Left forelimb (tissue), 1 donor: ENCODE measurements at places on chromosomes 5 and 9.

DNA sequence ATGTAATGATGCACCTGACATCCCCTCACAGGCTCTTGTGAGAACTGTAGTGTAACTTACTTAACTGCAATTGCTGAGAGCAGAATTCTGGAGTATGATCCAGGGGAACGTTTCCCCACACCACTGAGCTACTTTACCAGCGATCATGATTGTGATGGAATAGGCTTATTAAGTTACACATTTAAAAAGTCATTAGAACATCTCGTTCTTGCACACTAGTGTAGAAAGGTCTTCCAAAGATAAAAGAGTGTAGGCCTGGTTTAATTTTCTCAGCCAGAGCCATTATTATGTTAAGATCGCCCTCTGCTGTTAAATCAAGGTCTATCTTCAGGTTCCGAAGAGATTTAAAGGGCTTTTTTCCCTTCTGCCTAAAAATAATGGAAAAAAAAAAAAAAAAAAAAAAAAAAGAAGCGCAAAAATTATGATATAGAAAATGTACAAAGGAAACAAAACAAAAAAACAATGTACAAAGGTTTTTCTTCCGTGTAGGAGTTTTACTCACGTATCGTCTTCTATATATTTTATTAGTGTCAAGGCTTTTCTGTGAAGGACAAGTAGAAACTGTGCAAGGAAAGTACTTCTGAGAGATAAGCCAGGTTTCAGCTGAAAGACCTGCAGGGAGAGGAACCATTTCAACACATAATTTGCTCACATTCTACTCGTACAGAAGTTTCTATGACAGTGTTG lies 18.6 kb upstream of the MOB3B start:
- DNase-seq: no peak

- DNase-seq: no peak
Observed at GRCh38 chr5:154501566-154501965, 23.5 kb upstream of the HAND1 start.

DNA sequence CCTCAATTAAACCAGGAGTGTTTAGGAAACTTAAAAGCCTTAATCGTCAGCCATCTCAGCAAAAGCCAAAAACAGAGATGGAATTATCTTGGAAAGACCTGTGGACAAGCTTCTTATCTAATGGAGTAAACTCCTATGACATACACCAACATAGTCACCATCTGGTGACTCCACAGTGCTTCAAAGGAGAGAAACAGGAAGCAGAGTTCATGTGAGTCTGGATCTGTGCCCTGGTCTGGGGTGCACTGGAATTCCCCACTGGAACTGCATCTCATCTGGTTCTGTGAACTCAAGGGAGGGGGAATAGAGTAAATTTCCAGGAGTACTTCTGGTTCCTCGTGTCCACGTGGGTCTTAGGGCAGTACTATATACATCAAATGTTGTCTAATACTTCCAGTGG lies 36.3 kb upstream of the KCNN2 start:
- DNase-seq: no peak

DNA sequence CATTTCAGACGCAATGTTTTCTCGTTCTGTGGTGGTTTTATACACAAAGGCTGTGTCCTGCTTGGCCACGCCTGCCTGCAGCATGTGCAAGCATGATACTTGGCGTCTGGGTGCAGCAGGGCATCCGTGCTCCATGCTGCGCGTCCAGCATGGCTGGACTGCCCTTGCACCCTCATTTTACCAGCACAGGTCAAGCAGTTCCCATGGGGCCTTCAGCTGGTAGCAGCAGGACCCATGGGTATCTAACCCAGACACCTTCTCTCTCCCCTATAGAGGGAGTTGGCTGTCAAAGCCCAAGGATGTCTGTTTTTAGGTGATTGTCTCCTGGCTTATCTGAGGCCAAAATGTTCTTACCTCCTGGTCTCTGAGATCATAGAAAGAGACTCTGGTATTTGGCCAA lies 158.3 kb upstream of the PITX1 start:
- DNase-seq: no peak

GRCh38 chr5:72372331-72372730 lies 52.2 kb downstream of the PTCD2 start:
- no peak for DNase-seq

DNA sequence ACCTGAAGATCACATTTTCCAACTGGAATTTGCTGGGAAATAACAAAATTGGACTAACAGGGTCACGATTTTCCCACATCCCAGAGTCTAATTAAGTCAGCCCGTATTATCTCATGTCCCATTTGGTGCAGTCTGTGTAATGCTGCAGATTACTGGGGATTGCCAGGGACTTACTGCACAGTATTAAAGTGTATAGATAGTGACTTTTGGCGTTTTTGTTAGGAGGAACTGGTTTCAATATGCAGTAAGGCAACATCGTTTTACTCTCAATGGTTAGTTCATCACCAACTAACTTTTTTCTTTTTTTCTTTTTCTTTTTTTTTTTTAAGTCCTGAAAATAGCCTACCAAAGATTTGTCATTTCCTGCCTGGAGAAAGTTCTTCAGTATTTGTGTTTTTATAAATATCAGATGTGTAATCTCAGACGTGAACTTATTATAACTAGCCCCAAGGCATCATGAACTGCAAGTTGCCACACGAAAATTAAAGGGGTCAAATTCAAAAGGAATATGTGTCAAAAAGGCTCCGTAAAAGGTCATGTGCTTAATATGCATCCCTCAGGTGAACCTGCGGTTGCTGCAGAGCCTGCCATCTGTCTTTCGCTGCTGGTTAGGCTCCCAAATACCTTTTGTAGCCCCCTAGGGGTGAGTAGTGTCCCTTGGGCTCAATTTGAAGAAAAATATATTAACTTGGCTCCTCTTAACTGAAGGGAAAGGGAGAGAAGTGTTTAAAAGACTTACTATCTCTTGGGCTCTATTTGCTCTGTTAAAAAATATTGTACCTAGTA lies 176.7 kb upstream of the ADAMTSL1 start:
- DNase-seq: no peak

DNA sequence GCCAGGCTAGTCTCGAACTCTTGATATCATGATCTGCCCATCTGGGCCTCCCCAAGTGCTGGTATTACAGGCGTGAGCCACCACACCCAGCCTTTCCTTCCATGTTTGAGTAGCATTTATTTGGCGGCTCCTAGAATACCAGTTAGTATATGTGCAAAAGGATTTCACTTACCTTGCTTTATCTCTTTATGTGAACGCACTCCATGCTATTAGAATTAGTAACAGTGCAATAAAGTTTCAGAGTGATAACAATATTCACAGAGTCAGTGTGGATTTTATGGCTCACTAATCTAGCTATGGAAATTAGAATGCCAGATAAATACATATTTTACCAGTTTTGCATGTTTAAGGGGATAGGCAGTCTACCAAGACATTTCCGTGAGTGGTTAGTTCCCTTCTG lies 74.4 kb upstream of the NIPBL start:
- no peak for DNase-seq

- no peak for DNase-seq
Observed at GRCh38 chr5:60248901-60249300, 355.4 kb upstream of the PDE4D start.

- no peak for DNase-seq
Observed at GRCh38 chr5:87946271-87946670, 322.4 kb downstream of the TMEM161B start.

DNA sequence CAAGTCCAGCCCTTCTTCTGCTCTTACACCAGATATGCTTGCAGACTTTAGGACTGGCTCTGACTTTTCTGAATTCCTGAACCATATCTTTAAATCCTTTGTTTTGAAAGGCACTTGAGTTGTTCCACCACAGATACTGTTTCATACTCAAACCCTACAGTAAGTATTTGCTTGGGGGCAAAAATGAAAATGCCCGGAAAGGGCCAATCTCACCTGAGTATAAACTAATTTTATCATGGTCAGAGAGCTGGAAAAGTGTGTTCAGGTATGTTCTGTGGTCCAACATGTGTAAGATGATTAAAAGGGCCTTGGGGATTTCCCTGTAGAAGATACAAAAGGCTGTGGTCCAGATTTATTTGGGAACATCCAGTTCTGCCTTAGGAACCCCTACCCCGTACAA lies 225.2 kb downstream of the MAN2A1 start:
- no peak for DNase-seq

DNA sequence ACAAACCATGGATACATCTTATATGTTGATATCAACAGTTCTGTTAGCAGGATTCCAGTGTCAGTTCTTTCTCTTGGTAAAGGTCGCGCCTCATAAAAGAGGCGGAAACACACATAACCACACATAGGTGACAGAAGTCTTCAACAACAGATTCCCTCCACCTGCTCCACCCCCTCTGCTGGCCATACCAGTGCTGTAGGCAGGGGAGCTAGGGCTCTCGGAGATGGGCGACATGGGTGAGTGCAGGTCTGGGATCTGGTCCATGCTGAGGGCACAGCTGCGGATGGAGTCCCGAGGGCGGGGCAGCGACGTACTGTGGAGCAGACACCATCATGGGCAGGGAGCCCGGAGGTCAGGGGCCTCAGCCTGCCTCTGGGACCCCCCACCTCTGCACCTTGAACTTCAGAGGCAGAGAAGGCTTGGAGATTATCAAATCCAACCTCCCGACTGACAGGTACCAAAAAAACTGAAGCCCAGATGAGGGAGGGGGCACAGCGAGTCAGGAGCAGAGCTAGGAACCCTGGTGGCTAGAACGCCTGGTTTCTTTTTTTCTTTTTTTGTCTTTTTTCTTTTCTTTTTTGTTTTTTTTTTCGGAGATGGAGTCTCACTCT lies 12.0 kb upstream of the TOR2A start:
- DNase-seq: no peak

GRCh38 chr9:93258818-93259489 lies 75.0 kb downstream of the WNK2 start:
- DNase-seq: peak; percentile 49

GRCh38 chr5:82259172-82259800 lies 18.9 kb downstream of the RPS23 start:
- DNase-seq: no peak

- no peak for DNase-seq
Observed at GRCh38 chr5:57410374-57411320, 72.0 kb downstream of the ACTBL2 start.

DNA sequence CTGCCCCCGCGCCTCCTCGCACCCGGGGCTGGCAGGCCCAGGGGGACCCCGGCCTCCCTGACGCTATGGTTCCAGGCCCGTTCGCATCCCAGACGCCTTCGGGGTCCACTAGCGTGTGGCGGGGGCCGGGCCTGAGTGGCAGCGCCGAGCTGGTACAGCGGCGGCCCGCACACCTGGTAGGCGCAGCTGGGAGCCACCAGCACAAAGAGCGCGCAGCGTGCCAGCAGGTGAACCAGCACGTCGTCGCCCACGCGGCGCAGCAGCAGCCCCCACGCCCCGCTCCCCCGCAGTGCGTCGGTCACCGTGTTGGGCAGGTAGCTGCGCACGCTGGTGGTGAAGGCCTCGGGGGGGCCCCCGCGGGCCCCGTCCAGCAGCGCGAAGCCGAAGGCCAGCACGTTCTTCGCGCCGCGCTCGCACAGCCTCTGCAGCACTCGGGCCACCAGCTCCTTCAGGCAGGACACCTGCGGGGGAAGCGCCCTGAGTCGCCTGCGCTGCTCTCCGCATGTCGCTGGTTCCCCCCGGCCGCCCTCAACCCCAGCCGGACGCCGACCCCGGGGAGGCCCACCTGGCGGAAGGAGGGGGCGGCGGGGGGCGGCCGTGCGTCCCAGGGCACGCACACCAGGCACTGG lies 548 bp downstream of the TERT start:
- DNase-seq: peak; percentile 37

GRCh38 chr5:32394981-32395380 lies 49.6 kb downstream of the ZFR start:
- no peak for DNase-seq

GRCh38 chr5:39440192-39440957 lies 15.6 kb upstream of the DAB2 start:
- DNase-seq: no peak

GRCh38 chr9:89544279-89544661 lies 46.4 kb upstream of the SEMA4D start:
- no peak for DNase-seq

GRCh38 chr5:91898019-91898418 lies 514.9 kb upstream of the ARRDC3 start:
- DNase-seq: no peak

DNA sequence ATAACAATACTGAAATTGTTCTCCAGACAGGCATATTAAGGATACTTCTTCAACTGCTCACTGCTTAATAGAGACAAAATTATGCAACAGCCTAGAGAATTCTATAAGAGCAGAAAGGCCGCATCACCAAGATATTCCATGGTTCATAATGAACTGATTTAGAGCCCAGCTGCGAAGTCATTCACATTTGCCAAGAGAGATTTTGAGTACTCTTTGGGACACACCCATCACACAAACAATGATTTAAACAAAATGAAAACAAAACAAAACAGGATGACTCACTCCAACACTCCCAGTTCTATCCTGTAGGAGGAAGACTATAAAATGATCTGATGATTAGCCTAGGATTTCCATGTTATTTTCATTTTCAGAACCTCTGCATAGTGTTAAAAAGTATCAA lies 145.7 kb upstream of the GNA14 start:
- DNase-seq: no peak

DNA sequence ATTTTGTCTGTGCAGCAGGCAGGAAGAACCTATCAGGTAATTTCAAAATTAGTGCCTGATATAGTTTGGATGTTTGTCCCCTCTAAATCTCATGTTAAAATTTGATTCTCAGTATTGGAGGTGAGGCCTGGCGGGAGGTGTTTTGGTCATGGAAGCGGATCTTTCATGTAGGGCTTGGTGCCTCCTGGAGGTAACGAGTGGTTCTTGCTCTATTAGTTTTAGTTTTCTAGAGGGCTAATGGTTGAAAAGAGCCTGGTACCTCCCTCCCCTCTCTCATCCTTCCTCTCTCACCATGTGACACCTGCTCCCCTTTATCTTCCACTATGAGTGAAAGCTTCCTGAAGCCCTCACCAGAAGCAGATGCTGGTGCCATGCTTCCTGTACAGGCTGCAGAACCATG lies 106.3 kb downstream of the DRD1 start:
- DNase-seq: no peak

- no peak for DNase-seq
Observed at GRCh38 chr5:128965011-128965637, at the start of gene SLC27A6. Gene SLC27A6 (plus strand): TSS chr5:128965488. CDS start chr5:128966138, 650 bp downstream.

DNA sequence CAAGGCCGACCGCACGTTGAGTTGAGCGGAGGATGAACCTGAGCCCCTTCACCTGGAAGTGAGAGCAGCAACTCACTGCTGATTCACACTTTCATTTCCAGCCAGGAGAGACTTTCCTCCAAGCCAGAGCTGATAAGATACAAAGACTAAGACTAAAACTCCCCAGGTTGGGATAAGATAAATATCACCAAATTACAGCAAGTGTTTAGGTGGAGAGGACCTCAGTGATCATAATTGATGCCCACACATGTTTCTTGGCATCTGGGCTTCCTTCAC lies 6.4 kb upstream of the NKD2 start:
- DNase-seq: no peak

DNA sequence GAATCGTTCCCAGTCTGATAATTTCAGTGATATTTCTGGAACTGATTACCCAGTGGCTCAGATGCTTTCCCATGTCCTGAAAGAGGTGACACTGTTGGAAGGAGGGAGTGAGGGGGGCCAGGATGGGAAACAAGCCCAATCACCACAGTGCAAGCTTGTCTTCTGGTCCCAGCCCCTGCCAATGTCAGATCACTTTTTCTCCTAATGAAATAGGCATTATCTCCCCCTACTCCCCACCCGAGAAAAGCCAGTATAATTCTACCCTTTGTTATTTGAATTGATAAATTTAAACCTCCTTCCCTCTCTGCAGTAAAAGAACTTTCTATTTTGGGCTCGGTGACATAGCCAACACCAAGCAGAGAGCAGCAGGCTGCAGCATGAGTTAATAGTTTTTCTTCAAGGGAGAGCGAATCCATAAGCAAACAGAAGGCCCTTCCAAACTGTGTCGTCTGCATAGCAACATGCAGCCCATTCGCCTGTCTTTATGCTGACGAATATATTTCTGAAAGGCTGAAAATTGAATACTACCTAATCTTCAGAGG lies 14.6 kb upstream of the PPP2CA start:
- no peak for DNase-seq

- no peak for DNase-seq
Observed at GRCh38 chr5:96616801-96617200, 45.4 kb upstream of the CAST start.
